ENCODE measurements at places on chromosomes 2 and 18.

- no peaks in the 10 kb centered on the region for H3K4me1 ChIP-seq
- H3K4me3 ChIP-seq: no peak overlapping the region
- no peak for DNase-seq
These were observed 24.2 kb downstream of the PLCL1 start for GRCh38 chr2:197828464-197829135.

- DNase-seq: no peak
- H3K4me1 ChIP-seq: peaks cover 7% of the 10 kb centered on the region
- no peak overlapping the region for H3K27ac ChIP-seq
- no peaks in the 10 kb centered on the region for H3K27me3 ChIP-seq
These were observed 143.5 kb downstream of the PTGR3 start for GRCh38 chr18:75065251-75066000.

- no peaks in the 10 kb centered on the region for H3K27me3 ChIP-seq
- H3K4me3 ChIP-seq: no peak overlapping the region
- H3K27ac ChIP-seq: no peak overlapping the region
These were observed 271.5 kb downstream of the ACTR3 start for GRCh38 chr2:114161371-114161770.

- no peak overlapping the region for H3K4me3 ChIP-seq
- H3K4me1 ChIP-seq: peaks cover 4% of the 10 kb centered on the region
- H3K27me3 ChIP-seq: peaks cover 3% of the 10 kb centered on the region
- DNase-seq: no peak
These were observed 2.8 kb downstream of the INSIG2 start for GRCh38 chr2:118091140-118091478.
